ENCODE measurements at places on chromosomes 5 and 9. TPM values are rescaled to one million over a fixed set of nuclear protein-coding genes. Genes with fewer than 3 reads are reported as not detected.

Gene IL33
- 61.1 TPM for total RNA-seq

Gene ZNF366
- 8.0 TPM for total RNA-seq

Gene GCNT1
- 9.2 TPM for total RNA-seq

GRCh38 chr5:35038891-35039290 is 8.9 kb downstream of the AGXT2 start:
- DNase-seq: no peak

Gene C5orf58
- not detected for total RNA-seq

- peak; percentile 86 for DNase-seq
These were observed 79.1 kb downstream of the LHFPL2 start for GRCh38 chr5:78569441-78569840.

DNA sequence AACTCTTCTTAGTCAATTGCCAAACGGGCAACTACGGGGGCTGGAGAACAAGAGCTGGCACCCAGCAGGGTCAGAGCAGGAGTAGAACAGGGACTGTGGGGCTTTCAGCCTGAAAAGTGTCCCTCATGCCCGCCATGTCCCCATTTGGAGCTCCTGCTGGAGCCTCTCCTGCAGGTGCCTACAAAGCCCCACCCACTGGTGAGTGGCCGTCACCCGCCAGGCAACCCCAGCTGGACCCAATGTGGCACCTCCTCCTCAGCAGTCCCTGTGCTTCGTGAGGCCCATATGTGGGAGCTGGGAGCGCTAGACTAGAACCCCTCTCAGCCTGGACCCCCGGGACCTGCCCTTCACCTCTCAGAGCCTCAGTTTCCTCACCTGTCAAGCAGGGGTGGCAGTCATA is 40.9 kb downstream of the VAV2 start:
- DNase-seq: no peak

Gene FOXD4L5
- total RNA-seq: 0.27 TPM

Gene ANGPTL2
- 46.4 TPM for total RNA-seq

DNA sequence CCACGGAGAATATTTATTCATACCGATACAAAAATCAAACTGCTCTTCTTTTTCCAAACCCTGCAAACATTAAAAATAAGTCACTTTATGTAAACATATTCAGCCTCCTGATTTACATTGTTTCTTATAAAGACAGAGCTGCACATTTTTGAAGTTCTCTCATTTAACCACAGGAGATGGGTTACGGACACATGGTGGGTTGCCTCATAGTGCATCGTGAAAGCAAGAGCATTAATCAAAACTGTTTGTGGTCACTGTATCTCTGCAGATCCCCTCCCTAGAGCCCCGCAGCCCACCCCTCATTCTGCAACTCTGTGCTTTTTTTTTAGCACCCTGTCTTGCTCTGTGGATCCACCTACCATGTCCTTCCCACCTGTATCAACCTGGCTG is 43.3 kb upstream of the EQTN start:
- no peak for DNase-seq

- no peak for DNase-seq
These were observed 62.4 kb downstream of the GALNT12 start for GRCh38 chr9:98869866-98870265.

- peak; percentile 86 for DNase-seq
These were observed 12.5 kb upstream of the SLC36A3 start for GRCh38 chr5:151315998-151316597.

DNA sequence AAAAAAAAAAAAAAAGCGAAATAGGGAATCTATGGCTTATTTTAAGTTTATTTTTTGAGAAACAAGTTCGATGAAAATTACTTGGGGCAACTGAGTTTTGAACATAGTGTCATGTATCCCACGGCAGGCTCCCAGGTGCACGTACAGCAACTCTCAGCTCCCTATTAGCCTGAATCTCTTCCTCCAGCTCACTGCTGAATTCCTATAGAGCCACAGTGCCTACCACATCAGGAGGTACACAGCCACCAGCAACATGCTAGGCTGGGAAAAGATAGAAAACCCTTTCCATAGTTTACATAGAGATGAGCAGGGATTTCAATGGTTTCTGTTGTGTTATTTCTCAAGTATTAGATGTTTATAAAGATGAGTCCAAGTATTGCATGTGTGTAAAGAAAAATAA is 115.9 kb upstream of the RGMB start:
- no peak for DNase-seq

DNA sequence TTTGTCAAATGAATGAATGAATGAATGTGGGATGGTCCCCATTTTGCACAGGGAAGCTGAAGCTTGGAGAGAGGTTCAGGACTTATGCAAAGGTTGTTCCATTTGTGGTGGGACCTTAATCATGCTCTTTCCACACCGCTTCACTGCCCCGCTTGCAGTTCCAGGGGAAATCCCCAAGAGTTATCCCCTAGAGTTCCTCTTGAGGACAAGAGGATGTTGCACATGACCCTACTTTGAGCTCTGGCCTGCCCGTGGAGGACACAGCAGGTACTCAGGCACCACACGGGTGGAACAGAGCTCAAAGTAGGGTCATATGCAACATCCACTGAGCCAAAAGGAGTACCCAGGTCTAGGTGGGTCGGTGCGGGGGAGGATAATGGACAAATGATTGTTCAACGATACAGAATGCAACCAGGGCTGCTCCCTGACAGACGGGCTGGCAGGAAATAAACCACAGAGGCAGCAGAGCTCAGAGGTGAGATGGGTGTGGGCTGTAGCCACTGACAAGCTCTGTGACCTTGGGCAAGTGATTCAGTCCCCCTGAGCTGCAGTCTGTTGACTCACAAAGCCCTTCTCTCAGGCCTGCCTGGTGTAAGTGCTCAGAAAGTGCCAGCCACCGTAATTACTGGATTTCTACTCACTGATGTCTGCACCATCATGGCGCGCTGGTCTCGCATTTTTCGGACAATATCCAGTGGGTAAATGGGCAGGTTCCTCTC is 60.3 kb upstream of the EPB41L4B start:
- no peak for DNase-seq

DNA sequence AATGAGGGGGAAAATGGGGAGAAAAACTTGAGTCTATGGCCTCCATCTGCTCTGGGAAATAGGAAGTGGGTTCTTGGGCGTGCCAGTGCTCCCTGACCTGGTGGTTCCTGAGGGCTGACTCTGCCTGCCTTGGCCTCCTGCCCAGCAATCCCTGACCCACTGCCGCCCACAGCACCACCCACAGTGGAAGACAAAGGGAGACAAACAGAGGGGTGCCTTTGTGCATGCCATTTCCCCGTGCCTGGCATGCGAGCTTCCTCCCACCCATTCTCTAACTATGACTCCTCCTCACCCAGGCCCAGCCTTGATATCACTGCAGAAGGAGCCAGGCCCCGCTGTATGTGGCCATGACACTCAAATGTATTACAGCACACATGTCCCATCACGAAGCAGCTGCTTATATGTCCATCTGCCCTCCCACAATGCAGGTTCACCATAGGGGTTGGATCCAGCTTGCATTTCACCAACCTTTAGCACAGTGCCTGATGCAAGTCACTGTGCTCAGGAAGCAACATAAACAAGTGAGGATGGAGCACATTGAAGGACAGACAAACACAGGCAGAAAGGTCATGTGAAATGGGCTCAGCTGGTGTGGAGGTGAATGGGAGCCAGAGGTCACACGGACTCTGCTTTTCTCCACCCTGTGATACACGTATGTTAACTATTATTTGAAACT is 84.4 kb downstream of the ADRB2 start:
- peak; percentile 71 for DNase-seq

GRCh38 chr5:50606179-50606578 is 60.3 kb upstream of the PARP8 start:
- DNase-seq: no peak

- no peak for DNase-seq
These were observed 747.1 kb downstream of the CETN3 start for GRCh38 chr5:89662499-89662898.

Gene GLDC
- 35.6 TPM for total RNA-seq

Gene PCDHGA2
- total RNA-seq: 13.5 TPM

DNA sequence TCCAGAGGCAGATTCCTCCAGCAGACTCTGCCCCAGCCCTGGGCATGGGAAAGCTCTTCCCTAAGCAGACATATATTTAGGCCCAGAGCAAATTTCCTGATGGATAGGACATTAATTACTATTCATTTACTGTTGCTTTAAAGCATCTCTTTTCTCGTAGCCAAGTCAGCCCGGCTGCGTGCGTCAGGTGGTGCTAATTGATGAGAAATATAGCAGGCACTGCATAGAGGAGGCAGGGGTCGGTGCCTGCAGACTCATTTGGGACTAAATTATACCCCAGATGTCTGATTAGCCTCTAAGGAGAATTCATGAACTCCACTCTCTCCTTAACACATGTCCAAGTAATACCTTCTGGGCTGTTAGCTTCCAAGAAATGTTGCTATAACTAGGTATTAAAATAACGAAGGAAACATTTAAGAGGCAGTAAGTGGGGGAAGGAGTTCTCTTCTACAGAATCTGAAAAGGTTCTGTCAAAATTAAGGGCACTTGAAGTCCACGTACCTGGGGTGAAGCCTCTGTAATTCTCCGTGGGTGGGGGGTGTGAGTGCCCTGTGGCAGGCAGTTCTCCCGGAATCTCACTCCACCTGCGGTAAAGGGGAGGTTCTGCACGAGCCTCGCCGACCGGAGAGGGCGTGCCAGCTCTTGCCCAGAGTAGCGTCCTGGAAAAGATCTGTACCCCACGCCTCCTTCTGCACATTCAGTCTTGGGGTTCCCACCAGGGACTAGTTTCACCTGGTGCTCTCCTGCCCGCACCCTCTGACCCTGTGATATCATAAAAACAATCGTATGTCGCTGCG is 115.9 kb upstream of the FCN2 start:
- DNase-seq: no peak

DNA sequence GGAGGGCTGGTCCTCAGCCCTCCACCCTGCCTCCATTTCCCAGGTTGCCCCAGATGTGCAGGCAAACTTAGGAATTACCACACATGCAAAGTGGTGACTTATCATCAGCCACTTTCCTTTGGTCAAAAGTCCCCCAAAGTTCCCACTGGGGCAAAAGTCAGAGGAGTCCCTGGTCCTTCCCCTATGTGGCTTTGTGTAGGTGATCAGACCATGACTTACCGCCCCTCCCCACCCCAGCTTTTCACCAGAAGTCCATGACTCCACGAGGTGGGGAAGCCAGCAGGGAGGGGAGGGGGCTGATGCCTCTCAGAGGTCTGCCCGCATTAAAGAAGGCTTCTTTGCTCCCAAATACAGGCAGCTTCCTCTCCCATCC is 5.8 kb downstream of the TRAF1 start:
- no peak for DNase-seq

DNA sequence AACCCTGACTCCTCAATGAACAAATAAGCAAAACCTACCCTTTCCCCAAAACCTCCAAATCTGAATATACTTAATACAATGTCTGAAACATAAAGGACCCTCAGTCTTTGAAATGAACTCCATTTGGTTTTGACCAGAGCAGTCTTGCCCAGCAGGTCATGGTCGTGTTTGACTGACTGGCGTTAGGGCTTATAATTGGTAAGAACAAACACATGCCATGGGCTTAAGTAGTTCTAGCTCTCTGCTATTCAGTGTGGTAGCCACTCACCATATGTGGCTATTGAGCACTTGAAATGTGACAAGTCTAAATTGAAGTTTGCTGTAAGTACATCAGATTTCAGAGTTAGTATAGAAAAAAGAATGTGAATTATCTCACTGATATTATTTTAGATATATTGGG is 42.1 kb downstream of the LRRTM2 start:
- no peak for DNase-seq

GRCh38 chr5:179153921-179154345 is 93.8 kb downstream of the ZNF354C start:
- peak; percentile 36 for DNase-seq

GRCh38 chr5:56375011-56375410 is 141.9 kb upstream of the ANKRD55 start:
- no peak for DNase-seq

All from sciatic nerve (tissue), 2 donors.